CD14-positive monocyte (primary cell): ENCODE measurements at places on chromosomes 11 and 22. TPM values are rescaled to one million over a fixed set of nuclear protein-coding genes. Genes with fewer than 3 reads are reported as not detected.

The AHNAK gene
- 103 TPM for polyA plus RNA-seq

DNA sequence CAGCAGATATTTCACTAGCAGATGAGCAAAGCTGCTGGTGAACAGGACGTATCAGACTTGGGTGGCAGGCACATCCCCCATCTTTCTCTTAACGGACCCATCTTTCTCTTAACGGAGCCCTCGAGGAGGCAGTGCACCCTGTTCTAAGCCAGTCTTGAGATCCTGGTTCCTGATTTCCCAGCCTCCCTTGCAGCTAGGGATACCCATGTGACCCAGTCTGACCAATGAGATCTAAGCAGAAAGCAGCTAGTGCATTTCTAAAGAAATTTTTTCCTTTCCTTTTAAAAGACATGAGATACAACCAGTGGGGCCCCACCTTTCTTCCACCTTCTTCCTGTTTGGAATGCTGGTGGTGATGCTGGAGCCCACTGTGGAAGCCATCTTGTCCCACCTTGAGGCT, 13.6 kb upstream of the ELFN2 start:
- no peak for DNase-seq

DNA sequence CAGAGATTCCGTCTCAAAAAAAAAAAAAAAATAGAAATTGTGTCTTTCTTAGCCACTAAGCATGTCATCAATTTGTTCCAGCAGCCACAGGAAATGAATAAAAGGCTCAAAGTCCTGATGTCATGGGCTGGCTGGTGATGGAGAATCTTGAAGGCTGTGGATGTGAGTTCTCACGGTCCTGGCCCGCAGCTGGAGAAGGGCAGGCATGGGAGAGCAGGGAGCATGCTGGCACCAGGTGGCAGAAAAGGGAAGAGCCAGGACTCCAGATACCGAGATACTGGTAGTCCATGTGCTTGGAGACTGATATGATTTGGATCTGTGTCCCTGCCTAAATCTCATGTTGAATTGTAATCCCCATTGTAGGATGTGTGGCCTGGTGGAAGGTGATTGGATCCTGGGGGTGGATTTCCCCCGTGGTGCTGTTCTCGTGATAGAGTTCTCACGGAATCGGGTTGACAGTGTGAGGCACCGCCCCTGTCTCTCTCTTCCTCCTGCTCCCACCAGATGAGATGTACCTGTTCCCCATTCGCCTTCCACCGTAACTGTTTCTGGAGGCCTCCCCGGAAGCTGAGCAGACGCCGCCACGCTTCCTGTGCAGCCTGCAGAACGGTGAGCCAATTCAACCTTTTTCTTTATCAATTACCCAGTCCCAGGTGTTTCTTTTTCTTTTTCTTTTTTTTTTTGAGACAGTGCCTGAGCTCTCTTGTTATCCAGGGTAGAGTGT, 18.1 kb downstream of the MRGPRD start:
- DNase-seq, result no peak

- DNase-seq, result no peak
Observed at GRCh38 chr22:22776121-22776520, 111.5 kb upstream of the IGLL5 start.

DNA sequence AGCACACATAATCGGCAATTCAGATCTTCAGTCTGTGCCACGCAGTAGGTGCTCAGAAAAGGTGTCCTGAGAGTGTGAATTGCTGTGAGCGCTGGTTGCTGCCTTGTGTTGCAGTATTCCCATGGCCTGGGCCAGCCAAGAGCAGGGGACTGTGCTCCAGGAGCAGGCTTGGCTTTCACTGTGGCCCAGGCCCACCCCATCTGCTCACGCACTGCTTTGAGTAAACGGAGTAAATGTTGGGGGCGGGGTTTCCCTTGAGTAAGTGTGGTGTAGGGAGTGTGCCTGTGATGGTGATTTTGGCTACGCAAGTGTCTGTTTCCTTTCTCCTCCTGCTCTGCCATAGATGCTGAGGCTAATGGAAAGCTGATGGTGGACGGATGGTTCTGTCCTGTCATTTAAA, 2.3 kb downstream of the CTTN start:
- no peak for DNase-seq
